Lung (tissue), 17 donors: ENCODE measurements at places on chromosomes 2 and 18.

GRCh38 chr2:23549821-23550530 is 165.0 kb downstream of the KLHL29 start:
- no peak for DNase-seq

- DNase-seq, result no peak
Measured at GRCh38 chr18:58848685-58849084, 16.0 kb upstream of the ZNF532 start.

DNA sequence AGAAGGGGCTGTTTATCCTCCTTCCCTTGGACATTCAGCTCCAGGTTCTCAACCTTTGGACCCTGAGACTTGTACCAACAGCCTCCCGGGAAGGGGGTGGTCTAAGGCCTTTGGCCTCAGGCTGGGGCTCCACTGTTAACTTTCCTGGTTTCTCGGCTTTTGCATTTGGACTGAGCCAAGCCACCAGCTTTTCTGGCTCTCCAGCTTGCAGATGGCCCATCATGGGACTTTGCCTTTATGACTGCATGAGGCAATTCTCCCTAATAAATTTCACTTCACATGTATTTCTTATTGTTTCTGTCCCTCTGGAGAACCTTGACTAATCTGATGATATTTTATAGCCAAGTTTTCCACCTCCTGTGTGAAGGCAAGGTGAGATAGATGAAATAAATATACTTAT is 180.8 kb downstream of the PPP1R1C start:
- DNase-seq, result no peak

DNA sequence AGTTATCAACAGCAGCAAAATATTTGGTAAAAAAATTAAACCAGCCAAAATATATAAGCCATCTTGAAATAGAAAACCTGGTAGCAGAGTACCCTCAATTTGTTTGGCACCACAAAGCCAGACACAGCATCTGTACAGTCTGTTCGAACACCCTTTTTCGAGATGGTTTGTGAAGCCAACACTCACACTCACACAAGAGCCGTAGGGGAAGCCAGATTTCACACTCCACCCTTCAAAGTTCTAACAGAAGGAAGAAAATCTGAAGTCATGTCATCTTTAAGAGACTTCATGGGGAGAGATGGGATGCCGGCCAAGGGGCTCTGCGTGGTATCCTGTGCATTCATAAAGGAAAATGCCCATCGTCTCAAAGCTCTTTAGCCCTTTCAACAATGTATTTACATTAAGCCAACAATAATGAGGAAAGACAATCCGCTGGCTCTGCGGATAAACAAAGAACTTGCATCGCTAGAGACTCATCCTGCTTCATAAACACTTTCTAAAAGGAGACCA is 451.5 kb upstream of the CHST9 start:
- no peak for DNase-seq
